Stimulated activated CD4-positive, alpha-beta T cell treated with anti-CD3 and anti-CD28 coated beads, TNF-alpha, amount 100 ng/mL, for 24 hours (primary cell): ENCODE measurements at places on chromosomes 4 and X.

GRCh38 chr4:38889143-38889542 lies 21.5 kb downstream of the FAM114A1 start:
- DNase-seq, result no peak

- no peak for DNase-seq
Measured at GRCh38 chr4:15167743-15168142, 165.5 kb downstream of the CPEB2 start.

- DNase-seq, result no peak
Measured at GRCh38 chr4:93684571-93684970, 144.0 kb upstream of the ATOH1 start.

DNA sequence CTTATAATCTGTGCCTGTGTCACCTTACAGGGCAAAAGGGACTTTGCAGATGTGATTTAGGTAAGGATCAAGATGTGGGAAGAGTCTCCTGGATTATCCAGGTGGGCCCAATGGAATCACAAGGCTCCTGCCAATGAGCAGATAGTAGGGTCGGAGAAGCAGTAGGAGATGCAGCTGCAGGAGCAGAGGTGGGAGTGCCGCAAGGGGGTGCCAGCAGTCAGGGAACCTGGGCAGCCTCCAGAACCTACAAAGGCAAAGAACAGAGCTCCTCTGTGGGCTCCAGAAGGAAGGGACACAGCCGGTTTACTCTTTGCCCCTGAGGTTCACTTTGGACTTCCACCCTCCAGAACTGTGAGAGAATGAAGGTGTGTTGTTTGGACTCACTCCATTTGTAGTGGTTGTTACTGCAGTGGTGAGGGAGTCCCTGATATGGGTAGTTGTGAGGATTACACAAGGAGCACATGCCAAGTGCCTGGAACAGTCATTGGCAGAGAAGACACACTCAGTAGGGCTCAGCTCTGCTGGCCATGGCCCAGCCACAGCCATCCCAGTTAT lies 318.5 kb downstream of the EVC2 start:
- no peak for DNase-seq

DNA sequence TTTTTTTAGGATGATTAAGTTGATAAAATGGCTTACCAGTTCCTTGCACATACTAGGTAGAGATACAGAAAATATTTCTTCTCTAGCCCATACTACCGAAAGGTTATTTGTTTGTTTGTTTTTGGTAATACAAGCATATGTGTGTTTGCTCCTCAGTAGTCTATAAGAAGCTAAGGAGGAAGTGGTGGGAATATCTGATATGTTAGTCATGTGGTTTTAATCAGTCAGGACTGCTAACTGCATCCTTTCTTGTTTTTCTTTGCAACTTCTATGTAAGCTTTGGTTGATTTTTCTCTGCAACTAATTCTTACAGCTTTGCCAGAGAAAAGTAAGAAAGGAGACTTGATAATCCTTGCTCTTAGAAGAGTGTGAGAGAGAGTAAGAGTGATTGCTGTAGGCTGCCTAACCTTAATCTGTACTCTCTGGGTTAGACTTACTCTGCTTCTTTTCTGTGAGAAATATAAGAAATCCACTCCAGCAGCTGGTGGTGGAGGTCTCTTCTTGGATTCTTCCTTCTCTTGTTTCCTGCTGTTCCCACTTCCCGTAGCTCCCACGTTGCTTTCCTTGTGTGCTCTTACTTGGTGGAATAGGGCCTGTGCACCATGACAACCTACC lies 28.3 kb downstream of the SEPTIN11 start:
- DNase-seq, result no peak

GRCh38 chrX:136691028-136691809 lies 43.3 kb downstream of the CD40LG start:
- DNase-seq, result no peak

DNA sequence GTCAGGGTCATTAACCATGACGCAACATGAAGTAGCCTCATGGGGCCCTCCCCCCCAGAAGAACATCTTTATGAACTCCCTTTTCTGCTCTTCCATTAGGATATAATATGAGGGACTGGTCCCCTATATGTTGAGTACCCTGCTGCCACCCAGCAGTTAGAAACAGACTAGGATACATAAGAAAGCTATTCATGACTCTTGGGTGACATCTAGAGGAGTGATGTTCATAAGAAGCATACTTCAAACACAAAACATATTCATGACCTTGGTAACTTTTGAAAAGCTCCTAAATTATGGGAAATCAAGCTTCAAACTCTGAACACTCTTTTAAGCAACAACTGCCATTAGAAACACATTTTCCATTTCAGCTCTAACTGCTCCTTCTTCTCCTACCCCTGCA lies 155.2 kb upstream of the SPIN4 start:
- no peak for DNase-seq

DNA sequence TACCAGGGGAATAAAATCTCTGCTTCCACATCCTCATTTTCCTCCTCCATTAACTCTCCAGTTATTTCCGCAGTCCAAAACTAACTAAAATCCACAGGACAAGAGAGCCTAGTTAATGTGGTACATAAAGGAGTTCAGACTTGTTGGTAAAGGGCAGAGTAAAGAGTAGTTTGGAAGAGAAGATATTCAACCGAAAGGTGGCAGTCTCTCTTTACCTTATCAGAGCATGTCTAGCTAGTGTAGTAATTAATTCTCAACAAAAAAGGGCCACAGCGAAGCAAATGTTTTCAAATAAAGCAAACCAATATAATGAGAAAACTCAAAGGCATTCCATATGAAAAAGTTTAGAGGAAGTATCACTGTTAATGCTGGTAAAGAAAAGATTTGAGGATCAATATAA lies 286.5 kb downstream of the GLUD2 start:
- DNase-seq, result no peak

DNA sequence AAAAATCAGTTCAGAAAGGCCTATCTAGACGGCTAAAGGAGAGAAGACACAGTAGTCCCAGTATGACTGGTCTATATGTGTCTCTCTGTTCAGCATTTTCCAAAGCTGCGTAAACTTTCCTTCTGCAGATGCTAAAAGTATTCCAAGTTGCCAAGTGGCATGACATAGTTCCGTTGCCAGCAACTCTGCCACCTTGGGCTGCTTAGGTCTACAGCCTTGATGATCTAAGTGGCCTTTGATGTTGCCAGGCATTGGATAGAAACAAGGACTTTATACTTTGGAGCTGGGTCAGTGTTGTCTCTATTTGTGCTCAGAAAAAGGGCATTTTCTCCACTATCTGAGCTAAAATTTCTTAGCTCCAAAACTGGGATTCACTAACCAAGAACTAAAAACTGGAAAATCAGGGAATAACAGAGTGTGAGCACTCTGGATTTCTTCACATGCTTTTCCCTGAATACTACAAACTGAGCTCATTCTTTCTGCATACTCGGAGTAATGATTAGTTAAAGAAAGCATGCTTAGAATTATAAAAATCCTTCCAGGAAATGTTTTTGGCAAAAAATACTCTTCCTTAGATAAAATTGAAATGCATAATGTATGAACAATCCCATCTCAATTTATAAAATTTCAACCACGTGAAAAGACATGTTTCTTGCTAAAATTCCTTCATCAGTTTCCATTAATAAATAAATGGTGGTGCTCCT lies 191.4 kb downstream of the ADAMTS3 start:
- no peak for DNase-seq

DNA sequence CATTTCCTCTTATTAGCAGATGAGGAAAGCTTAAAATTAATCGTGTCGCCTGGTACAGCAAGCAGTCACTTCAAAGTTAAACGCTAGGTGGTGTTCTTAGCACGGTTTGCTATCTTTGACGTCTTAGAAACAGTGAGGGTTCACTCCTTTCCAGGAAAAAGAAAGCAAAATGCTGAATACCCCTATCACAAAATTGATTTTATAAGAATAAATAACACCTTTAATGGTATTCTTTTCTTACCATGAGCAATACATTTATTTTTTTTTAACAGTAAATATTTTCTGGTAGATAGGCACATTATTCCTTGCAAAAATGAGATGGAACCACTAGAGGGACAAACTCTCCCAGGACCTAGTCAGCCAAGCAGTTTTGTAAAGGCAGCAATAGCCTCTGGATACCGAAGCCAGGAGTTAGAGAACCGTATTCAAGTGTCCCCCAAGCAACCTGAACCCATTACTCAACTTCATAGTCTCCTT lies 153.9 kb downstream of the KDR start:
- DNase-seq, result no peak

DNA sequence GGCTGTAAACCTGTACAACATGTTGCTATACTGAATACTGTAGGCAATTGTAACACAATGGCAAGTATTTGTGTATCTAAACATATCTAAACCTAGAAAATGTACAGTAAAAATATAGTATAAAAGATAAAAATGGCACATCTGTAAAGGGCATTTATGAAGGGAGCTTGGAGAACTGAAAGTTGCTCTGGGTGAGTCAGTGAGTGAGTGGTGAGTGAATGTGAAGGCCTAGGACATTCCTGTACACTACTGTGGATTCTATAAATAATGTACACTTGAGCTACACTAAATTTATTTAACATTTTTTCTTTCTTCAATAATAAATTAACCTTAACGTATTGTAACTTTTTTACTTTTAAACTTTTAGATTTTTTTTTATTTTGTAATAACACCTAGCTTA lies 5.0 kb upstream of the SHROOM4 start:
- no peak for DNase-seq

DNA sequence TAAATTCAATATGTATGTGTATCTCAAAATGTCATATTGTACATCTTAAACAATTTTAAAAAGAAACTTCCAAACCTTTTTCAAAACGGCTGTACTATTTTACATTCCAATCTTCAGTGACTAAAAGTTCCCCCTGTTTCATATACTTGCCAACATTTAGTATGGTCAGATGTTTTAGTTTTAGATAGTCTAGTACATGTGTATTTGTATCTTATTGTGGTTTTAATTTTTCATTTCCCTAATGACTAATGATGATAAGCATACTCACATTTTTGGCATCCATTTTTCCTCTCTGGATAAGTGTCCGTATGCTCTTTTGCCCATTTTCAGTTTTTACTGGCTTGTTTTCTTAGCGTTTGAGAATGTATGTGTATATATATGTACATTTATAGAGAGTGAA lies 212.2 kb upstream of the MAGEB18 start:
- DNase-seq, result no peak

DNA sequence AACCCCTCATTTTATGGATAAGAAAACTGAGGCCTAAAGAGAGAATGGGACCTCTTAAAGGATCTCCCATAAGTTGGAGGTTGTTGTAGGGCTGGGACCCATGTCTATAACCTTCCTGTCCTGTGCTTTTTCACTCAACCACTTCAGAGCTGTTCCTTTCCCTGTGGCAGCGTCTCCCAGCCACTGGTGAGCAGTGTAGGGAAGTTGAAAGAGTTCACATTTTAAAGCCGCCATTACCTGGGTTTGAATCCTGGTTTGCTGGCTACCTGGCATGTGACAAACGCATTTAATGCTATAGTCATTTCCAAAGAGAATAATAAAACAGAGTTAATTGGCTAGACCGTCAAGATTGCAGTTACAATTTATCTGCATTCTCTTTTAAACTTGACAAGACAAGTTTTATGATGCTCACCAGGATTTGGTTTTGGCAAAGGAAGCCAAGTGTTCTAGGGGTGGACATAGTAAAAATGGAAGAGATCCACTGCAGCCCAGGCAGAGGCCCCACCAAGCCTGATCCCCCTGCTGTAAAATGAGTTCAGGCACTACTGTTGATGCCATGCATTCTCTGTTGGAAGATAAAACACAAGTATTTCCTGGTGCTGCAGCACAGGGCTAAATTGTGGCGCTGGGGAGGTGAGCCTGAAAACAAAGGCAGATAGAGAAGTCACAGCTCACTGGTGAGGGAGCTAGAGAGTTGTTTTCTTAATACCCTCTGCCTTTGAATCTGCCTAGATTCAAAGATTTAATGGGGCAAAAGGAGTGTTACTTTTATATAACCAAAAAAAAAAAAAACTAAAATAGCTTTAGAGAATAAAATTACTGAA lies 218.7 kb downstream of the NWD2 start:
- DNase-seq, result no peak

GRCh38 chr4:88185906-88186305 lies 27.5 kb upstream of the ABCG2 start:
- no peak for DNase-seq

- peak; percentile 4 for DNase-seq
Measured at GRCh38 chr4:120922381-120923206, at the start of gene PRDM5. Gene PRDM5, minus strand, starts transcription at chr4:120922726. Its CDS starts 118 bp downstream, at chr4:120922608.

DNA sequence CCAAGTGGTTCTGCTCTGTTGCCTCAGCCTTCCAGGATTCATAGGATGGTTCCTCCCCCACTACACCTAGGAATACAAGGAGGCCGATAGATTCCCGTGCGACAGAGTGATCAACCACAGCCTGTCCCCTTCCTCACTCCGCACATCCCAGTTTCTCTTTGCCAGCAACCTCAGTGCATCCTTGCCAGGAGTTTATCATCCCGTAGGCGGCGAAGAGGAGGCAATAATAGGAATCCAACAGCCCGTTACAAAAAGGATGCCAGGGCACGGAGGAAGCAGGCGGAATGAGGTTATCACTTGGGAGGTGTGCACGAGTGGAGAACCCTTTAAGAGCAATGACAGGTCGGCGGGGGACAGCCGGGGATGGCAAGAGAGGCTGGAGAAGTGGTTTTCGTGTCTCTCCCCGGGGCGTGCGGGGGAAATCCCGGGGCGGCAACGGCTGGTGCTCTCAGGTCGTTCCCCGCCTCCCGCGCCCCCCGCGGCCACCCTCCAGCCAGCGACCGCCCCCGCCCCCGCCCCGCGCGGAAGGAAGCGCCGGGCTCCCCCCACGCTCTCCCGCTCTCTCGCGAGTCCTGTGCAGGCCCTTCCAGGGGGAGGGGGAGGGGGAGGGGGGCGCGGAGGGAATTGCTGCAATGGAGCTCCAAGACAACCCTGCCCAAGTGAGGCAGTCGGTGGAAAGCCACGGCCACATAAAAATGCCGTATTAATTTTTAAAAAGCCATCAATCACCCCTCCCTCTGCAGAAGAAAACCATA lies 1.6 kb downstream of the PPP3CA start:
- DNase-seq, result peak; percentile 9

DNA sequence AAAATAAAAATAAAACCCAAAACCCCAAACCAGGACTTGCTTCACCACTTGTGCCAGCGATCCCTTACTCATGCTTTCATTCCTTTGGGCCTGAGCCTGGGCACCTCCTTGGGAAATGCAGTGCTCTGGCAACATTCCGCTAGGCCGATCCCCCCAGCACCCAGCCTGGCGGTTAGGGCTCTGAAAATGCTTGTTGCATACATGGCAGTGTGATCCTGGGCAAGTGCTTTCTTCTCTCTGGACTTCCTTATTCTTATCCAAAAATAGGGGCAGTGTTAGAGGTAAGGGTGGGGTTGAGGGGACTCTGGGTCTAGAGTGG lies 4.6 kb downstream of the ZNF185 start:
- no peak for DNase-seq

- DNase-seq, result no peak
Measured at GRCh38 chr4:174538123-174538875, 16.0 kb upstream of the HPGD start.

GRCh38 chr4:11790230-11790629 lies 361.5 kb upstream of the HS3ST1 start:
- no peak for DNase-seq

DNA sequence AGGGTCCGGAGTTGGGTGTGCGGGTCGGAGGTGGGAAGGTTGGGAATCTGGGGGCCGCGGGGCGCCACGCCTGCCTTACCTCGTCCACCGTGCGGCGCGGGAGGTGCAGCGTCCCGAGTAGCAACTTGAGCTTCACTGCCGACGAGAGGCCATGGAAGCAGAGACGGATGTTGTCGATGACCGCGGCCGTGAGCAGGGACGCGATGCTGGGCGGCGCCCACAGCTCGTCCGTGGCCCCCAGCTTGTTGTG lies 178 bp downstream of the NELFA start:
- no peak for DNase-seq
